ENCODE measurements at places on chromosomes 3 and 15. TPM values are rescaled to one million over a fixed set of nuclear protein-coding genes. Genes with fewer than 3 reads are reported as not detected.

SCAPER gene
- 17.3 TPM for total RNA-seq

SEMA5B gene
- total RNA-seq: 1.8 TPM

PP2D1 gene
- total RNA-seq: not detected

UTS2B gene
- 0.28 TPM for total RNA-seq

RHCG gene
- 0.12 TPM for total RNA-seq

IGDCC3 gene
- not detected for total RNA-seq

ACTC1 gene
- 0.40 TPM for total RNA-seq

BSN gene
- 1.2 TPM for total RNA-seq

DNA sequence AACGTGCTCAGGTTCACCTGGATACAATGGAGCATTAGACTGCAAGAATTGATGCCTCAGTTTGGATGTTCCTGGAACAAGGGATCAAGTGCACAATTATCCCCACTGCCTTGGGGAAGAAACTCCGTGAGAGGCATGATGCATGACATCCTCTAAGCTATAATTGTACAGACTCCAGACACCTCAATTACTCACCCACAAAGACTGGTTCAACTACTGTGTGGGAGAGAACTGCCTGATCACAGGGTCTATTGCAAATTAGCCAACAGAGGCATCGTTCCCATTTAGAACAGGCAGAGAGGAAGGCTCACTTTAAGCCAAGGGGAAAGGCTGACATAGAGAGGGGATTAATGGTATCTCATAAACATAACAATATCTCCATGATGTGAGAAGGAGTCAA, 43.5 kb downstream of the ARRDC4 start:
- peaks cover 10% of the 10 kb centered on the region for H3K4me1 ChIP-seq
- no peaks in the 10 kb centered on the region for H3K27me3 ChIP-seq
- no peak overlapping the region for H3K27ac ChIP-seq
- H3K4me3 ChIP-seq: no peak overlapping the region
- no peaks in the 10 kb centered on the region for H3K36me3 ChIP-seq

DNA sequence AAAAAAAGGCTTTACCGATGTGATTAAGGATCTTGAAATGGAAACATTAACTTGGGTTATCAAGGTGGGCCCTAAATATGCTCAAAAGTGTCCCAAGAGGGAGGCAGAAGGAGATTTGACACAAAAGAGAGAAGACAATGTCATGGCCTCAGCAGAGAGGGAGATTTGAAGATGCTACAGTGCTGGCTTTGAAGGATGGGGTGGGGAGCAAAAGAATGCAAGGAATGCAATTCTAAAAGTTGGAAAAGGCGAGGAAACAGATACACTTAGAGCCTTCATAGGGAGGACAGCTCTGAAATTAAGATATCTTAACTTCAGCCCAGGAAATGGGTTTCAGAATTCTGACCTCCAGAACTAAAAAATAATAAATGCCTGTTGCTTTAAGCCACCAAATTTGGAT, 314.5 kb upstream of the CCDC54 start:
- no peaks in the 10 kb centered on the region for H3K27me3 ChIP-seq
- H3K36me3 ChIP-seq: no peaks in the 10 kb centered on the region

GRCh38 chr15:69608661-69609060, 156.0 kb downstream of the RPLP1 start:
- no peak overlapping the region for H3K4me3 ChIP-seq
- no peak for DNase-seq
- H3K36me3 ChIP-seq: no peaks in the 10 kb centered on the region
- H3K4me1 ChIP-seq: peaks cover 9% of the 10 kb centered on the region
- H3K27ac ChIP-seq: no peak overlapping the region

DNA sequence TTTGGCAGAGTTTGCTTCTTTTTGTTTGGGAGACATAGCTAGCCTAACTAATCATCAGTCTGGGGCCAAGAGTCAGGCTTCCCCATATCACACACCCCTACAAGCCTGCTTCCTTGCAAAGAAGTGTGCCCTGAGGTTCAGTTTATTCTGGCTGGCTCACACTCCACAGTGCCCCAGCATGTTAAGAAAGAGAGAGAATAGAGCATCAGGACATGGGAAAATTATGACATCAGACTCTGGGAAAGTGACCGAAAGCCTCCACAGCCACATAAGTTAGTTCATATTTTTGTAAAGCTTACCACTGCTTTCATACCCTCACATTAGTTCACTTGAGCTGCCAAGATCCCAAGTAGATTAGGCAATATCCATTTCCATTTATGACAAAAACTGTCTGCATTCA, 63.0 kb upstream of the CFAP161 start:
- no peaks in the 10 kb centered on the region for H3K27me3 ChIP-seq
- no peak for DNase-seq
- peaks cover 4% of the 10 kb centered on the region for H3K4me1 ChIP-seq
- no peak overlapping the region for H3K4me3 ChIP-seq

GRCh38 chr15:39692356-39693327, 90.0 kb downstream of the FSIP1 start:
- no peaks in the 10 kb centered on the region for H3K36me3 ChIP-seq
- H3K27ac ChIP-seq: no peak overlapping the region
- no peak overlapping the region for H3K4me3 ChIP-seq
- no peak for DNase-seq

DNA sequence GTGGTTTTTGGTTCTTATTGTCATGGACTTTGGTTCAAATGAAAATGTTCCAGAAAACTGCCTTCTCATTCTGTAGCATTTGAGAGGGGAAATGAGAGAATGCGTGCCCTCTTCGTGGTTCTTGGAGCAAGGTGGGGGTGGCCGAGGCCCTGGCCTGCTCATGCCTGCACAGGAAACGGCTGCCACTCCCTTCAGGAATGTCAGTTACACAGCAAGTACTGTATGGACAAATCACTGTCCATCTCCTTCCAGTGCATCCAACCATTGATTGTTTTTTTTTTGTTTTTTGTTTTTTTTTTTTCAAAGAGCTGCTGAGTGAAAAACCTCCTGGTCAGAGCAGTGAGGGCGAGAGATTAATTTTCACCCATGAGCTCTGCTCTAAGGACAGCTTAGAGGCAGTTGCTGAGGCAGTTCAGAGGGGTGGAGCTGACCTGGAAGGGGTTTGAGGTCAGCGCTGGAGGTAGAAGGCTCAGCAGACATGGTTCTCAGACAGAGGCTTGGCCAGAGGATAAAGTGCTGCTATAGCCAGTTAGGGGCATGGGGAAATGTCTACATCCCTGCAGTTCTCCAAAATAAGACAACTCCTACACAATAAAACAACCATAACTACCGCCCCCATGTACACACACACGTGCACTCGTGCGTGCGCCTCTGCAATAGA, 20.2 kb upstream of the KIF23 start:
- H3K36me3 ChIP-seq: no peaks in the 10 kb centered on the region

DNA sequence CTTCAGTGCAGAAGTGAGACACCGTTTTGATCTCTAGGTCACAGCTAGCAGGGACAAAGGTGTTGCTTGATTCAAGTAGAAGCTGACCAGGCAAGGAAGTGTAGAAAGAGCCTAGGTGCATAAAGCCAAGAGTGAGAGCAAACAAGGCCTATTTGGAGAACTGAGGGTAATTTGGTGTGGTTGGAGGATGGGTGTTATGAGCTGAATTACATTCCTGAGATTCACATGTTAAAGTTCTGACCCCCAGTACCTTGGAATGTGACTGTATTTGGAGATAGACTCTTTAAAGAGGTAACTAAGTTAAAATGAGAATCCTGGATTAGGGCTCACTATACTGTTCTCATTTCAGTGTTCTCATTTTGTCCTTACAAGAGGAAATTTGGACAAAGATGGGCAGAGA, 191.3 kb downstream of the ZMAT3 start:
- no peaks in the 10 kb centered on the region for H3K4me1 ChIP-seq
- H3K4me3 ChIP-seq: no peak overlapping the region
- no peaks in the 10 kb centered on the region for H3K36me3 ChIP-seq
- no peaks in the 10 kb centered on the region for H3K27me3 ChIP-seq

GRCh38 chr15:89168316-89168833, 53.0 kb downstream of the RLBP1 start:
- no peaks in the 10 kb centered on the region for H3K27me3 ChIP-seq
- H3K36me3 ChIP-seq: peaks cover 6% of the 10 kb centered on the region
- no peak for DNase-seq
- H3K4me1 ChIP-seq: peaks cover 33% of the 10 kb centered on the region
- peak overlapping the region; percentile 56 for H3K27ac ChIP-seq

DNA sequence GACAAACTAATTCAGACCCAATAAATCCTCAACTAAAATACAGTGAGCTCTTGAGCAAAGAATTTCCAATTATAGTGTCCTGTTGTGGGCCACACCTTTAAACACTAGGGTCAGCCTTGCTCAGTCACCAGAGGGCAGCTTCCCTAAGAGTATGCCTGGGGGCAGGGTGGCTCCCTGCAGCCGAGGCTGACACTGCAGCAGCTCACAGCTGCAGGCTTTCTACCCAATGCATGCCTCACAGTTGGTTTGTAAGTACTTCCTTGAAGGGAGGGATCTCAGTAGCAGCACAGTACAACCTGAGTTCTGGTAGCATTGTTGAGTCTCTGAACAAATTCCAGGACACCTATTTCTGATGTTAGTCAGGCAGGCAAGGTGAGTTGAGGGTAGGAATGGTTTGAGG, 335.6 kb downstream of the TUSC7 start:
- H3K27ac ChIP-seq: no peak overlapping the region
- H3K4me1 ChIP-seq: no peaks in the 10 kb centered on the region
- no peak for DNase-seq
- H3K4me3 ChIP-seq: no peak overlapping the region

GRCh38 chr3:142808103-142808917, 80.6 kb downstream of the PCOLCE2 start:
- no peaks in the 10 kb centered on the region for H3K27me3 ChIP-seq
- no peak for DNase-seq
- H3K4me3 ChIP-seq: no peak overlapping the region
- no peaks in the 10 kb centered on the region for H3K36me3 ChIP-seq

DNA sequence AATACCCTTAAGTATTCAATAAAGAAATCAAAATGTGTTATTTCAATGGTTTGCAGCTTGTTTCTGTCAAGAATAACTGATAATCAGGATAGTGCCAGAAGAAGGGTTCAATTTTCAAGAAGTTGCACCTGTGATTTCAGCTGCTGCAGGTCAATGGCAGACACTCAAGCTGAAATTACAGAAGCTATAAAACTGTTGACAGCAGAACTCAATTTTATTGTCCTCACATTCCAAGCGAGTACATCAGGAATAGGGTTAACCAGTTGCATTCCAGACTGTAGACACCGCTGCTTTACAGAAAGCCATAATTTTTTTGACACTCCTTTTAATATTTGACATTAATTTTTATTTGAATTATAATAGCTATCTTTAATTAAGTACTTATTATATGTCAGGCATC, 364.1 kb downstream of the CGGBP1 start:
- no peak overlapping the region for H3K4me3 ChIP-seq
- DNase-seq: no peak
- H3K36me3 ChIP-seq: no peaks in the 10 kb centered on the region
- H3K27me3 ChIP-seq: no peaks in the 10 kb centered on the region
- H3K27ac ChIP-seq: no peak overlapping the region
- H3K4me1 ChIP-seq: no peaks in the 10 kb centered on the region

All from pancreas (tissue), 10 donors.